ENCODE measurements at places on chromosomes 13 and 19. TPM values are rescaled to one million over a fixed set of nuclear protein-coding genes. Genes with fewer than 3 reads are reported as not detected.

DNA sequence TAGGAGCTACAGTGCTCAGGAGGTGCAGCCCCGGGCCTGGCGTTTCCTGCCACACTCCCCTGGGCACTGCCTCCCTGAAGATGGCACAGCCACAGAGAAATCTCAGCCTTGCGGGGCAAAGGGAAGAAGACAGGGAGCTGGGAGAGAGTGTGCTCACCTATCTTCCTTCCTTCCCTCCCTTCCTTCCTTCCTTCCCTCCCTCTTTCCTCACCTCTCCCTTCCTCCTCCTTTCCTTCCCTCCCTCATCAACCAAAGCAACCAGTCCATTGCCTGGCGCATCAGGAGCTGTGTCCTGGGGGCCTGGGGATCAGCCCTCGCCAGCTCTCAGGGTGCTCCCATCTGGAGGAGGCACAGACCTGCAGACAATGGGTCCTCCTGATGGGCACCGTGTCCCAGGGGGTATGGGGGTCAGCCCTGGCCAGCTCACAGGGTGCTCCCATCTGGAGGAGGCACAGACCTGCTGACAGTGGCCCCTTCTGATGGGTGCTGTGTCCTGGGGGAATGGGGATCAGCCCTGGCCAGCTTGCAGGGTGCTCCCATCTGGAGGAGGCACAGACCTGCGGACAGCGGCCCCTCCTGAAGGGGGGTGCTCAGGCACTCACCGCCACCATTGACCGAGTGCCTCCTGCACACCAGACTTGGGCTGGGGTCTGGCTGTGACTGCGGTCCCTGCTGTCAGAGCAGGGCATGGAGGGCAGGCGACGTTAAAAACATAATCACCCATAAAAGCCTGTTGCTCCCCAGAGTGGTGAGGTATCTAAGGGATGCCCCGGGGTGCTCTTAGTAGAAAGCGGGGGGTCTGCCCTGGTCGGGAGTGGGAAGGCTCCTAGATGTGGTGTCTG lies 120.2 kb downstream of the URI1 start:
- no peak for DNase-seq

DNA sequence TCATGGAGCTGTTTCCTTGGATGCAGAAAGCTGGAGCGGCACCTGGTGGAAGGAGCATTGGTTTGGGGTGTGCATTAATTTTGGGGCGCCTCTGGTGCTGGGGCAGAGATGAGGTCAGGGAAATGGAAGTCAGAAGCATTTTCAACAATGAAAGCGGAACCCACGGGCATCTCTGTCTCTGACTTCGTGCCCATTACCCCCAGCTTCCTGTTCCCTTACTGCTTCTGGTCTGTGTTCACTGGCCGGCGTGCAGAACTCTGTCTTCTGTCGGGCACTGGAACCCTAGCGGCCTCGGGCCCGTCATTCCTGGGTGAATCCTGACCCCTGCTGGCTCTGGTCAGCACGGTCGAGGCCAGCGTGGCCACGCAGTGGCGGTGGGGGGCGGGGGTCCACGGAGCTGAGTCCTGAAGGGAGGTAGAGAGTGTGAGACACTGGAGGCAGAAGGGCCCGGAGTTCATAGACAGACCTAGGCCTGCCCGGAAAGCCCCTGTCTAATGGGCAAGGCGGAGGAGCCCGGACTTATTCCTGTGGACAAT lies 7.9 kb upstream of the LINGO3 start:
- DNase-seq: peak; percentile 71

- no peak for DNase-seq
These were observed 202.3 kb upstream of the KLHL1 start for GRCh38 chr13:70310396-70311119.

CASP14 gene
- total RNA-seq: not detected

DNA sequence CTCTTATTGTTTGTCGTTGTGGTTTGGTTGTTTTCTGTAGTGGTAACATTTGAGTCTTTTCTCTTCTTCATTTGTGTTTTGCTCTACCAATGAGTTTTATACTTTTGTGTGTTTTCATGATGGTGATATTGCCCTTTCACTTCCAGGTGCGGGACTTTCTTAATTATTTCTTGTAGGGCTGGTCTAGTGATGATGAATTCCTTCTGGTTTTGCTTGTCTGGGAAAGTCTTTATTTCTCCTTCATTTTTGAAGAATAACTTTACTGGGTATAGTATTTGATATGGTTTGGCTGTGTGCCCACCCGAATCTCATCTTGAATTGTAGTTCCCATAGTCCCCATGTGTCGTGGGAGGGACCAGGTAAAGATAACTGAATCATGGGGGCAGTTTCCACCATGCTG lies 6.8 kb upstream of the CLEC4M start:
- DNase-seq: no peak

- DNase-seq: peak; percentile 79
These were observed at the start of gene CCDC122 for GRCh38 chr13:43878892-43879754. CCDC122 (minus strand) TSS chr13:43879740; CDS start chr13:43869376, 10,364 bp downstream.
